ENCODE measurements at places on chromosomes 6 and 20.

DNA sequence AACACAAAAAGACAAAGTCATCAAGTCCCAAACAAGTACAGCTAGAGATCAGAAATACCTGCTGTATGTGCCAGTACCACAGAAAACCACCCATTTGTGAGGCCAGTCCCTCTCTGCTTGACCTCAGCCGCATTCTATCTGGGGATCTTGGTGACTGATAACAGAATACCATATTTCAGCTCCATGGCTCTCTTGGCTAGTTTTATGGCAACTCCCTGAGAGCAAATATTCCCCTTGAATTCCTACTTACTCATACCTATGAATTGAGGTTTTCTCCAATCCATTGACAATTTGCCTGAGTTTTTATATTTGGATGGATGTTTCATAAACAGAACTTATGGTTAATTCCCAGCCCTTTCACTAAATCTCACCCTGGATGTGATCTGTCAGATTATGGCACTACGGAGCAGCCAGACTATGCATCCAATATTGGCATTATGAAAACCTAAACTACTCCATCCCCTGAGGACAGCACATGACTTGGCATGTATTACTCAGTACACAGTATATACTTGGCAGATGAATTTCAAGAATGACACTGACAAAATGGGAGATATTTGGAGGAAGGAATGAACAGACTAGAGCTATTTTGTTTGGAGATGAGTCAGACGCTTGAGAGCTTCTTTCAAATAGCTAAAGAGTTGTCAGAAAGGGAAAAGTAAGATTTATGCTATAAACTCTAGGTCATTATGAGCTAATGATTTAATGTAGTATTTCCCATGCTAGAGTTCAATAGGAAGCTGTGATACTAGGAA, 95.7 kb downstream of the PRDM1 start:
- peak; percentile 60 for DNase-seq

DNA sequence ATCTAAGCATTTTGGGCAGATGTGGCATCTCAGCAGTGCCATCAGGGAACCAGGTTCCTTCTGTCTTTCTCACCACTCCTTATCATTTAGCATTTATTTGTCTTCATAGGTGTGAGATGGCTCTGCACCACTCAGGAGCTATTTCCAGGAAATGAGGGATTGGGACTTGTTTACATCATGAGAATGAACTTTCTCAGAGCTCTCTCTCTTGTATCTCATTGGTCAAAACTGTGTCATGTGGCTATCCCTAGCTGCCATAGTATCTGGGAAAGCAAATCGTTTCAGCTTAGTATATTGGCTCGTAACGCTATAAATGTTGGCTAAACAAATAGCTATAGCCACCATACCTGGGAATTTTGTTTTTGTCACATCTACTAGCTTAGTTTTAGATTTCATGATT, 23.8 kb downstream of the PLCB4 start:
- DNase-seq: no peak

DNA sequence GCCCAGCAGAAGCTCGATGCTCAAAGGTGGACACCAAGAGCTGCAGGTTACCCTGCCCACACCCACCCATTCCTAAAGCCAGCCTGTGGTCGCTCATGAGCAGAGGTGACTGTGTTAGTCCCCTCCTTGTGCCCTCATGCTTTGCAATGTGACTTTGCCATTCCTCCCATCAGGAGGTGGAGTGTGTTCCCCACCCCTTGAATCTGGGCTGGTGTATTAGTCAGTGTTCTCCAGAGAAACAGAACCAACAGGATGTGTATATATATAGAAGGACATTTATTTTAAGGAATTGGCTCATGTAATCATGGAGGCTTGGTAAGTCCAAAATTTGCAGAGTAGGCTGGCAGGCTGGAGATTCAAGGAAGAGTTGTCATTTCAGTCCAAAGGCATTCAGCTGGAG, 54.4 kb upstream of the RNF24 start:
- DNase-seq: peak; percentile 35

GRCh38 chr6:44117397-44118128, 9.7 kb downstream of the MRPL14 start:
- peak; percentile 81 for DNase-seq

DNA sequence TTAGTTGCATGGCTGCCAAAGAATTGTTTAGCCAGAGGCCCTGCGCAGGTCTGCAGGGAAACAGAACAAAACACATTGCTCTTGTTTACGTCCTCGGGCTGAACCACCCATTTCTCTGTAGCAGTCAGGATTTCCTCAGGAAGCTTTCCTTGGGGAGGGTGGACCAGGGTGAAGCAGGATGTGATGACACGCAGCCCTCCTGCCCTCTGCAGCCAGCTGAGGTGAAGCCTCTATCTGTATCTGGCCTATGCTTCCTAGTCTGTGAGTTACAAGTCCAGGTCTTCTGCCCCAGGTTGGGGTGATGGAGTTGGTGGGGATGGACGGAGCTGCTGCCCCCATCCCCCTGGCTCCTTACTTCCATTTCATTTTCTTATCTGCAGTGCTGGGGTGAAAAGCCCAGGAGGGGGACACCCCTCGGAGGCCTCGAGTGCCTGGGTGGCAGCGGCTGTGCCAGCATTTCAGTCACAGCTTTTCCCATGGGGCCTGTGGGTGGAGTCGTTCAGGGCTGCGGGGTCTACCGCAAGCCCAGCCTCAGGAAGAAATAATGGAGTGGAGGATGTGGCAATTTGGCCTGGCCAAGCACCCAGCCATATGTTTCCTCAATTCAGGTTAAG, 24.9 kb downstream of the SASH1 start:
- peak; percentile 51 for DNase-seq

DNA sequence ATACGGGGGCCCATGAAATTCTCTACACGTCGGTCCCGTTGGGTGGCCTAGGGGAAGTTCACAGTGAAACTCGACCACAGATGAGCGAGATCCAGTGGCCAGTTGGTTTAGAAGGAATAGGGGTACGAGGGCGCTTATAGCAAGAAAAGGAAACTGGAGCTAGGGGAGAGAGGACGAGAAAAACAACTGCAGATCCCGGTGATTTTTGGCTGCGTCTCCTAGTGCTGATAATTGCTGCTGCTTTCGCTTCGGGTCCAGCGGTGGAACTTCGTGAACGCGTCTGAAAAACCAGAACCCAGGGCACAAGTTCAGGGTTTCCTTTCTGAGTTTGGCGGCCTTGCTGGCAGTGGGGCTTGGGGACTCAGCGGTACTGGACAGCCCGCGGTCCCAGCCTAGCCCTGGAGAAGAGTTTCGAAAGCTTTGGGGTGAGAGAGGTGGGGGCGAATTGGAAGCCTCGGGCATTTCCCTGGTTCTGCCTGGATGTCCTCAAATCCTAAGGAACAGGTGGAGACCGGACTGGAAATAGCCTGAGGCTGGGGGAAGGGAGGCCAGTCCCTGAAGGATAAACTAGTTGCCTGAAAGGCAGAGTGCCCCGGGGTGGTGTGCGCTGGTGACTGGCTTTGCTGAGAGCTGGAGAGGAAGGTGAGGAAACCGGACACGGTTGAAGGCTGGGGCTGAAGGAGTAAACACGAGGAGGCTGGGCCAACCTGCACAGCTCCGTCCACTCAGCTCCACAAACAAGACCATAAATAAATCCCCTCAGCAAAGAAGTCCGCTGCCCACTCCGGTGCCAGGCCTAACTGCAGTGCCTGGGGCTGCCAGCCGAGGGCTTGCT, 793 bp downstream of the GMPR start:
- DNase-seq: peak; percentile 24

- DNase-seq: no peak
These were observed 24.1 kb upstream of the HINT3 start for GRCh38 chr6:125932451-125932795.

- no peak for DNase-seq
These were observed 46.0 kb upstream of the NXT1 start for GRCh38 chr20:23304616-23305015.

GRCh38 chr6:89146718-89147700, 1.2 kb downstream of the PM20D2 start:
- DNase-seq: peak; percentile 81

DNA sequence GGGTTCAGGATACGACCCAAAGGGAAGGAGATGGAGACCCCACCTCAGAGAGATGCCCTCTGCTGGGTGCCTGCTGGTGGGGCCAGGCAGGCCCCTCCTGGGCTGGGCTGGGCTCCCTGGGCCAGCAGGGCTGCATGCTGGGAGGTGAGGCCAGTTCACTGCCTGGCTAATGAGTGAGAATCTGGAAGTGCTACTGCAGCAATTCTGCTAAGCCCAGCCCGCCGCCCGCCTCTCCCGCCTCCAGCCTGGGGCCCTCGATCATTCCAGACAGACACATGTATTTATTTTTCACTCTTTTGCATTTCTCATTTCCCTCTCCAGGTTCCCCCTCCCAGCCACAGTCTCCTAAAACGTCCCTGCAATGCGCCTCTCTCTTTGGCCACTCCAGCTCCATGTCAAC, 79.6 kb downstream of the CDH22 start:
- DNase-seq: no peak

DNA sequence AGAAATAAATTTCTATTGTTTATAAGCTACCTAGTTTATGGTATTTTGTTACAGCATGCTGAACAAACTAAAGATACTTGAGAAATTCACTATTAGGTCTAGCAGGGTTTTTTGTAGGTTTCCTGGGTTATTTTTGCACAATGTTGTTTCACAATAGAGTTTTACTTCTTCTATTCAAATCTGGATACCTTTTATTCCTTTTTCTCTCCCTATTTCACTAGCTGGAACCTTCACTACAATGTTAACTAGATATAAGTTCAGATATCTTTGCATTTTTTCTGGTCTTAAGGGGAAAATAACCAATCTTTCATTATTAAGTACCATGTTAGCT, 237.7 kb upstream of the CITED2 start:
- DNase-seq: no peak

DNA sequence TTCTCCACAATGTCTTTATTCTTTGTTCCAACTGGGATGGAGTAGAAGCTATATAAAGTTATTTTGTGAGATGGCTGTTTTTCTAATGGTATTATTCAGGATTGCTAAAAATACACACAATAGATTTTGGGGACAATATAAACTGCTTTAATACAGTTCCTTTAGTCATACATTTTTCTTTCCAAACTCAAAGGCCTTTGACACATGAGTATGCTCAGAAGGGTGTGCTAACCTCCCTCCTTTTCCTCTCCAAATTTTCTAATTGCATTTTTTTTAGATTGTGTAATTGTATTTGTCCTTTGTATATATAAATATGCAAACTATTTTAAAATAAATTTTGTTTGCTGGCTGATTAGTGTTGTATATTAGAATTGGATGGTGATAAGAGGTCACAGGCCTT, 119.6 kb upstream of the FOXO3 start:
- no peak for DNase-seq

DNA sequence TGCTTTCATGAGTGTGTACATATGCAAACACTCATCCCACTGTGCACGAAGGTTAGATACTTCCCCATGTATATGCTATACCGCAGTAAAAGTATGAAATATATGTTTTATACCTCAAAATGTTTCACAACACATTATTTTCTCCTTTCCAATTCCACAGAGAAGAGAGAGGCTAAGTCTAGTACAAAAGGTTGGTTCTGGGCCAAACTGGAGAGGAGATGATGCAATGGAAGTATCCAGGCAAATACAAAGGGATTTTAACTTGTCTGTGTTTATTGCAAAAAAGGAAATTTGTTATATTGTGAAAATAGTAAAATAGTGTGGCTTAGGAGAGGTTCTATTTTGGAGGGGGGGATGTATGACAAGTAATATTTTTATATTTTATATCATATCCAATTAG, 112.6 kb downstream of the PLCB1 start:
- DNase-seq: no peak

DNA sequence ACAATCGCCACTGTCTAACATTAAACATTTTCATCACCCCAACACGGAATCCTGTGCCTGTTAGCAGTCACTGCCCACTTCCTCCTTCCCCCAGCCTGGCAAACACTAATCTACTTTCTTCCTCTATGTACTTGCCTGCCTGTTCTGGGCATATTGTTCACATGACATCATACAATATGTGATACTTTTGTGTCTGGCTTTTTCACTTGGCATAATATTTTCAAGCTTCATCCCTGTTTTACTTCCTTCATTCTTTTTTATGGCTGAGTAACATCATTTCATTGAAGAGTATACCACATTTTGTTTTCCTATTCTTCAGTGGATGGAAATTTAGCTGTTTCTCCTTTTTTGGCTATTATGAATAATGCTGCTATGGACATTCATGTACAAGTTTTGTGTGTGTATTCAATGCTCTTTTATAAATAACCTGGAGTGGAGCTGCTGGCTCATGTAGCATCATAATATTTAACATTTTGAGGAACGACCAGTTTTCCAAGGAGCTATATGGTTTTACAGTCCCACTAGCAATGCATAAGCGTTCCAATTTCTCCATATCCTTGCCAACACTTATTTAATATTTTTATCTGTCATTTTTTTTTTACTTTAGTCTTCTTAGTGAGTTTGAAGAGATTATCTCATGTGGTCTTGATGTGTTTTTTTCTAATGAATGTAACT, 360.1 kb downstream of the HDGFL1 start:
- peak; percentile 73 for DNase-seq

DNA sequence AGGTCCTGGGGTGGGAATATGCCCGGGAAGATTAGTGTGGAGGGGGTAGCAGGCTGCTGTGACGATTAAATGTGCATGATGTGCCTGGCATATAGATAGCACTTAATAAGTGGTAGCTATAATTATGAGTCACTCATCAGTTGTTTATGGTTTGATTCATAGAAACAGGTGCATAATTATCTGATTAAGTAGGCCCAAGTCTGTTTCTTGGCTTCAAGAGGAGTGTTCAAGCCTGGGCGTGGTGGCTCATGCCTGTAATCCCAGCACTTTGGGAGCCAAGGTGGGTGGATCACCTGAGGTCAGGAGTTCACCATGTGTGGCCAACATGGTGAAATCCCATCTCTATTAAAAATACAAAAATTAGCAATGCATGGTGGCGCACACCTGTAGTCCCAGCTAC, 74.9 kb downstream of the QRSL1 start:
- DNase-seq: no peak

GRCh38 chr6:19691465-19692167, 145.6 kb upstream of the ID4 start:
- no peak for DNase-seq

DNA sequence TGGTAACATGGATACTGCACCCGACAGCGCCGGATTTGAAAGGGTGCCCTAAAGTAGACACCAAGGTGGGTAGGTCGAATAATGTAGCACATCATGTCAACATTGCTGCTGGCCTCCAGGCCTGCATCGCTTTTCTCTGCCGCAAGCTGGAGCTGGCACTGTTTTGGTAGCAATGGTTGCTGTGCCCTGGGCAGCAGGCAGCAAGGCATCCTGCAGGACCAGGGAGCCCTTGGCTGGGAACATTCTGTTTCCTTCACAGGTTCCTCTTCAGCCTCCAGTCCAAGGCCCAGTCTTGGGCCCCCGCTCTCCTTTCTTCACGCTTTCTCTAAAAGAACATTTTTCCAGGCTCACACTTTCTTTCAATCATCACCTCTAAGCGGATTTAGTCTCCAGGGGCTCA, 365.8 kb upstream of the JARID2 start:
- no peak for DNase-seq

Data from kidney tubule cell (primary cell).